AG09319 (cell line): ENCODE measurements at places on chromosomes 5 and 9.

- no peak for DNase-seq
Observed at GRCh38 chr5:134464988-134465815, 53.5 kb upstream of the CDKN2AIPNL start.

GRCh38 chr5:137957948-137958347, 68.7 kb downstream of the PKD2L2 start:
- DNase-seq: no peak

DNA sequence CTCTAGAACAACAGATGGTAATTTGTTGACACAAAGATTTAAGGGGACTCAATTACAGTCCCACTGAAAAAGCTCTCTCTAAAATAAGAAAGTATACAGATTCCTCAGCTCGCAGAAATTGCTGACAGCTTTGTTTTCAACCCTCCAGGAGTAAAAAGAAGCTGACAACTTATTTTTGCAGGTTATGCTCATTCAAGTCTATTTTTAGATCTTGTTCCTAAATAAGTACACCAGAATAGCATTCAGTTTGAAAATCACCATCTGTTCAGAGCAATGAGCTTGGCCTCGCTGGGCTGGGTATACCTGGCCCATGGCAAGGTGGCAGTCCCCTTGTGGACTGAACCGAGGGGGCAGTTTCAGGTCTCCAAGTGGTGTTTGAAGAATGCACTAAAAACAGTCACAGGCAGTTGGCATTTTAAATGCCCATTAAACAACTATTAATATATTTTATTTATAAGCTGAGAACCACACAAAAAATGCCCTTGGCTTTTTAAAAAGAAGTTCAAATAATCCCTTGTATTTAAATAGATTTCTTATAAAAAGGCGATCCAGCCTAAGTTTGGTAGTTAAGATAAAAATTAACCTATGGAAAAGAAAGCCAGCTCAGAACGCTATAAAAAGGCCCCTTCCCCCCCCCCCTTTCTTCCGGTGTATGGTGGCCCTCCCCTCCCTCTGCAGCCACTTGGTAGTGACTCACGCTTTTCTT, 169.2 kb downstream of the AUH start:
- no peak for DNase-seq

- no peak for DNase-seq
Observed at GRCh38 chr5:79827159-79827629, 137.6 kb downstream of the CMYA5 start.

- DNase-seq: no peak
Observed at GRCh38 chr5:60822285-60822556, 21.8 kb downstream of the ELOVL7 start.

GRCh38 chr9:6405371-6405770, 7.6 kb upstream of the UHRF2 start:
- no peak for DNase-seq

DNA sequence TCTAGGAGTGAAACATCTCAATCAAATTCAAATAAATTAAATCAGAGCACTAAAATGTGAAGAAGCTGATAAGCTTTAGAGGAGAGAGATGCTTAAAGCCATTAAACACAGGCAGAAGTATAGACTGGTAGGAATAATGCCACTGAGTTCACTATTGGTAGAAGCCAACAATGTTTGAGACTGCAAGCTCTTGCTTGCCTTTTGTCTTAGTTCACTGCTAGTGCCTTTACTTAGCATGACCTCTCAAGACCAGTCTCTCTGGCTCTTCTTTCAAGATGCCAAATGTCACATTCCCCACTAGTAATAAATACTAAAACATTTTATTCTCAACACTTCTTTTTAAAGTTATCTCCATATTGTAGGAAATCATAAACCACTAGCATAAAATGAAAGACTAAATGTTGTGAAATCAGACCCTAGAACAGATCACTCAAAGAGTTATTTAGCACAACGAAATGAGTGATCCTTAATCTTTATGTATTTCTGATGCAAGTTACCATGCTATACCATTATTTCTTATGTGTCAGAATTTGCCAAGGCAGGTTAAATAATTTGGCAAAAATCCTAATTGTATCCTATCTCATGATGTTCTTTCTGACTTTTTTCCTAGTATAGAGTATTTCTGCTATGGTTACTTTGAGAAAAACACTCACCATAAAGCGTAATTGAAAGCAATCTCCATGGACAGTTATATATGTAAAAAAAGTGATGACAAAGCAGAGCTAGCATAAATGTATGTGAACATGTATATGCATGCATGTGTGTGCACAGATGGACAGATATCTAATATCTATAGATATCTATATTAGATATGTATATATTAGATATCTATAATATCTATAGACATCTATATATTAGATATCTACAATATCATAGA, 57.5 kb downstream of the PJA2 start:
- DNase-seq: no peak

DNA sequence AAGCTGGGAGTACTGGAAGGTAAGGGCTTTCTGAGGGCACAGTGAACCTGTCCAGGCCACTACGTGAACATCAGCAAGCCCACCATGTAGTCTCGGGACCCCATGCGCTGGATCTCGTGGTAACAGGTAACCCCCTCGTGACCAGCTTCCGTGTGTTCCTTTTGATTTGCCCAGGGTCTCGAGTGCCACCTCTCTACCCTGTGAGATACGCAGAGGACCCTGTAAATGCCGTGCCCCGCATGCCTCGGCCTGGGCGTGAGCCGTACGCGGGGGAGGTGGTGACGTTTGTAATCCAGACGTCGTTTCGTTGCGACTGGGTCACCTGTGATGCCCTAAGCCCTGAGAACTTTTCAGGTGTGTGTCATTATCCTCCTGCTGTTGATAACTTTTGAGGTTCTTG, 45.5 kb downstream of the TENT4A start:
- DNase-seq: no peak

DNA sequence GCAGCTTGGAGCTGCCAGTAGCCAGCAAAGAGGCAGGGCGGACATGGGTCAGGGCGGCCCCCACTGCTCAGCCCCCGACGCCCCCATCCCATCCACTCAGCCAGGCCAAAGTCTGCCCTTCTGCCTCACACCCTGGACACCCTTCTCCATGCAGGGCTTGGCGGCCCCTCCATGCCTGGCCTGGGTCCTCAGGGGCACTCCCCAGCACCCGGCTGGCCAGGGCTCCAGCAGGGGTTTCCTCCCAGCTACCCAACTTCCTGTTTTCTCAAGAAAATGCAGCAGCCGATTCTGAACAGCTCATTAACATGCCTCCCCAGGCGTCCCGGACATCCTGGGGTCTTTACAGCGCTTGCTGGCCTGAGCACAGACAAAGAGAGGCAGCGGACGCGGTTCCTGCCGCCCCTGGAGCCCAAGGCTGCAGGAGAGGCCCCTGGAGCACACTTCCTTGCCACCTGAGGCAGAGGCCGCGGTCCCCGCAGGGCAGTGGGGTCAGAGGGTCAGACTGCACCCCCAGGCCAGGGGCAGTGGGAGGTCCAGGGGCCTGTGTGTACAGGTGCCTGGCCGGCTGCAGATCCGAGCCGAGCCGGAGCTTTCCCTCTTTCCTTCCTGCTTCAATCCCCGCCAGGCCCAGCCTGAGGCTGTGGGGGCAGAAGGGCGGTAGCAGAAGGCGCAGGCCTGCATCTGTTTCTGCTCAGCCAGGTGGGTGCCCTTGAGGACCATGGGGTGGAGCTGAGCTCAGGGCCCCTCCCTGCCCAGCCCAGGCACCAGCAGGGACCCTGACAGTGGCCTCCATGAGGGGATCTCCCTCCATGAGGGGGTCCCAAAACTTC, 18.7 kb upstream of the NRARP start:
- no peak for DNase-seq

DNA sequence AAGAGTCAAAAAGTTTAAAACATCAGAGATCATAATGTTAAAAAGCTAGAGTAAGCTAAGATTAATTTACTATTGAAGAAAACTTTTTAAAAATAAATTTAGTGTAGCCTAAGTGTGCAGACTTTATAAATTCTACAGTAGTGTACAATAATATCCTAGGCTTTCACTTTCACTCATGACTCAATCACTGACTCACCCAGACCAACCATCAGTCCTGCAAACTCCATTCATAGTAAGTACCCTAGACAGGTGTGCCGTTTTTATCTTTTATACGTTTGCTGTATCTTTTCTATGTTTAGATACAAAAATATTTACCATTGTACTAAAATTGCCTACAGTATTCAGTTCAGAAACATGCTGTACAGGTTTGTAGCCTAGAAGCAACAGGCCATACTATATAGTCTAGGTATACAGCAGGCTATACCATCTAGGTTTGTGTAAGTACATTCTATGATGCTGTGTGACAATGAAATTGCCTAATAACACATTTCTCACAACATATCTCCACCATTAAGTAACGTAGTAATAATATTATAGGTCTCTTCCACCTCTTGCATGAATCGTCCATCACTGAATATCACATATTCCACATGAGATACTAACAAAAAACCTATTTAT, 59.2 kb downstream of the MEGF9 start:
- no peak for DNase-seq

GRCh38 chr5:39543335-39543734, 118.6 kb upstream of the DAB2 start:
- no peak for DNase-seq

DNA sequence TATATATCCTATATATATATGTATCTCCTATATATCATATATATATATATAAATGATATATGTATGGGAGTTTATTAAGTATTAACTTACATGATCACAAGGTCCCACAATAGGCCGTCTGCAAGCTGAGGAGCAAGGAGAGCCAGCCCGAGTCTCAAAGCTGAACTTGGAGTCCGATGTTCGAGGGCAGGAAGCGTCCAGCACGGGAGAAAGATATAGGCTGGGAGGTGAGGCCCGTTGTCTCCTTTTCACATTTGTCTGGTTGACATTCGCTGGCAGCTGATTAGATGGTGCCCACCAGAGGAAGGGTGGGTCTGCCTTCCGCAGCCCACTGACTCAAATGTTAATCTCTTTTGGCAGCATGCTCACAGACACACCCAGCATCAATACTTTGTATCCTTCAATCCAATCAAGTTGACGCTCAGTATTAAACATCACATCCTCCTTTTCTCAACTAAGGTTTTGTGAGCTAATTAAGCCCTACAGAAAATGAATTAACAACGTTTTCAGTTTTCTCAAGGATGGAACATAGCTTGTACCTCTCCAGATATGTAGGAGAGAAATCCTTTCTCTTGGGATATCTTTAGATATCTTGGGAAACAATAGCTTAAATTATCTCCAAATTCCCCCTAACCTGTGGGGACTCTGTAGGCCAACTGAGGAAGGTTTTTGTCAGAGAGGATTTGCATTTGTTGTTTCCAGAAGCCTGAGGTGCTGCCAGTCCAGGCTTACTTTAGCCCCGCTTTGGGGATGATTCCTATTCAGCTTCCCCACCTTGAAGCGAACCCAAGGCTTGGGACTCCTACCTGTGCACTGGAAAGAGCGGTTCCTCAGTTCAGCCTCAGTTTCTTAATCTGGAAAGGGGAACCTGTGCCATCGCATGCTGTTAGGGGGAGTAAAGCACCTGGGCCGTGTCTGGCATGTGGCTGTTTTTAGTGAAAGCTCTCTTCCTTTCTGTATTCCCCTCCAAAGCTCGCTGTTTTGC, 163.2 kb downstream of the CACNA1B start:
- DNase-seq: no peak

DNA sequence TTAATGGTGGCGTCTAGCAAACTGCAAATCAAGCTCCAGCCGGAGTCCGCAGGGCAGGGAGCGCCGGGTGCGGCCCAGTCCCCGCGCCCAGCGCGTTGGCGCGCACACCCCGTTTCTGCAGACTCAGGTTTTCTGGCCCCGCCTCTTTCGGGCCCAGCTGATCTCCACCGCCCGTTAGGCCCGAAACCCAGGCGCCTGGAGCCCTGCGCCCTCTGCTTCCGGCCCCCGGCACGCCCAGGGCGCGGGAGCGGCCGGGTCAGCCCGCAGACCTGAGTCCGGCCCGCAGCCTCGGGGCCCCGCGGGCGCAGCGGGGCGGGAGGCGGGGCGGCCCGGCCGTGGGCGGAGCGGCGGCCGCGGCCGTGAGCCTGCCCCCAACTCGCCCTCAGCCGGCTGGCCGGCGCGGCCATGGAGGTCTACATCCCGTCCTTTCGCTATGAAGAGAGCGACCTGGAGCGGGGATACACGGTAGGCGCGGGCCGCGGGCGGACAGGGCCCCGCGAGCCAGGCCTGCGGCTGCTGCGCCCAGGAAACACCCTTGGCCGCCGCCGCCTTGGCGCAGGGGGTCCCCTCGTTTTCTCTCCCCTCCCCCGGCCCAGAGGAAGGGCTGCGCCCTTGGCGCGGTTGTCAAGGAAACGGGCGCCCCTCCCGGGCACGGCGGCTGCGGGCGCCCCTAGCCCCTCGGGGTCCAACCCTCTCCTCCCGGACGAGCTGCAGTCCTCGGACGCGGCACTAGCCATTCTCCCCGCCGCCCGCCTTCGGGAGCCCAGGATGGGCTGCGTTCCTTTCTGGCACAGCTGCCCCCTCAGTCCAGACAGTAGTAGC, at the start of gene SNX24:
TSS of gene SNX24 (plus strand) at position 385 of the 822 bp plus-strand sequence. CDS start at position 406, 21 bp downstream.
- peak; percentile 37 for DNase-seq
